Foreskin melanocyte (primary cell): ENCODE measurements at places on chromosomes 4 and X.

GRCh38 chr4:182640932-182641331, 276.3 kb downstream of the DCTD start:
- DNase-seq = no peak

DNA sequence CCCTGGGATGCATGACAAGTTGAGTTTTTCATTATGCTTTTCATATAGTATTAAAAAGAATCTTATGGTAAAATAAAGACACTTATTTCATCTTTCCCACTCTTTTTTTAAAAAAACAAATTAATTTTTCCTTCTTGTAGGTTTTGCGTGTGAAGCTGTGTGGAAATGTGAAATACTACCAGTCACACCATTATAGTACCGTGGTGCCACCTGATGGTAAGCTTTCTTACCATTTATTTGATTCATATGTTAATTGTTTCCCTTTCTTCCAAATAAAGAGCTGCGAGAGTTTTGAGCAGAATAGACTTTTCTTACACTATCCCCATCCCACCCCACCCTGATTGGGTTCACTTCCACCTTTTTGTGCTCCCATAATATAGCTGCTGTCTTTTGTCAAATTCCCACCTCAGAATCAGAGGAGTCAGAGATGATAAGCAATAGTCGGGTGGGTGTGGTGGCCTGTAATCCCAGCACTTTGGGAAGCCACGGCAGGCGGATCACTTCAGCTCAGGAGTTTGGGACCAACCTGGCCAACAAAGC, 44.3 kb downstream of the CASP6 start:
- DNase-seq = no peak

GRCh38 chr4:88804234-88804633, 106.6 kb upstream of the NAP1L5 start:
- DNase-seq = no peak

GRCh38 chrX:125786316-125786715, 379.8 kb downstream of the DCAF12L2 start:
- no peak for DNase-seq

GRCh38 chr4:2712261-2712842, 43.8 kb downstream of the TNIP2 start:
- no peak for DNase-seq

- no peak for DNase-seq
Observed at GRCh38 chr4:48436318-48436717, 46.8 kb upstream of the SLC10A4 start.

DNA sequence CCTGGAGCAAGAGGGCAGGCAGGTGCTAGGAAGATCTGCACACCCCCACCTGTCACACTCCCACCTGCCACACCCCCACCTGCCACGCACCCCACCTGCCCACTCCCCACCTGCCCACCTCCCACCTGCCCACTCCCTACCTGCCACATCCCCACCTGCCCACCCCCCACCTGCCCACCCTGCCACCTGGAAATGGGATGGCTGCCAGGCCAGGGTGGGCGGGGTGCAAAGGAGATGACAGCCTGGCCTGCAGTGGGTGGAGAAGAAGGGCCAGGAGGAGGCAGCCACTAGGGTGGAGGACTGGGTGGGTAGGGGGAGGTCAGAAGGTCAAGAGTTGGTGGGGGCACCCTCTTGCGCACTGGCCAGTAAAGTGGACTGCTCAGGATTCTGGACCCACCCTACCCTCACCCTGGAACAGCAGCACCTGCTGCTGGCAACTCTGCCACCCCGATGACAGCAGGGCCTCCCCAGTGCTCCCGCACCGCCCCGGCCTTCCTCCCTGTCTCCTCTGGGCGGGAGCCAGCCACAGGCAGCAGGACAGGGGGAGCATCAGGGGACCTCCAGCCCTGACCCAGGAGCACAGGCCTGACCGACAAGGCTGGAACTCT, 66.8 kb upstream of the NKX1-1 start:
- no peak for DNase-seq

GRCh38 chr4:99157478-99157935, 13.4 kb upstream of the ADH4 start:
- DNase-seq = no peak

DNA sequence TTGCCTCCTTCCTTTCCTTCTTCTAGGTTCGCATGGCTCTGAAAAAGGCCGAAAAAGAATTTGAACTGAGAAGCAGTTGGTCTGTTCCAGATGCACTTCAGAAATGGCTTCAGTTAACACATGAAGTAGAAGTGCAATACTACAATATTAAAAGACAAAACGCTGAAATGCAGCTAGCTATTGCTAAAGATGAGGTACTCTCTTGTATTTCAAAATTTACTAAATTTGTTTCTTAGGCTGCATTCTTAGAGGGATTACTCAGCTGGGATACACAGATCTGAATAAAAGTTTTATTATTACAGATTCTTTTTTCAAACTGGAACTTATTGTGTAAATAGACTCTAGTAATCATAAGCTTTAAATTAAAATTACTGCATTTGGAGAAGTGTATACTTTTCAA, 146.9 kb downstream of the STIM2 start:
- DNase-seq = no peak

- no peak for DNase-seq
Observed at GRCh38 chrX:115616943-115617563, 56.1 kb downstream of the PLS3 start.

DNA sequence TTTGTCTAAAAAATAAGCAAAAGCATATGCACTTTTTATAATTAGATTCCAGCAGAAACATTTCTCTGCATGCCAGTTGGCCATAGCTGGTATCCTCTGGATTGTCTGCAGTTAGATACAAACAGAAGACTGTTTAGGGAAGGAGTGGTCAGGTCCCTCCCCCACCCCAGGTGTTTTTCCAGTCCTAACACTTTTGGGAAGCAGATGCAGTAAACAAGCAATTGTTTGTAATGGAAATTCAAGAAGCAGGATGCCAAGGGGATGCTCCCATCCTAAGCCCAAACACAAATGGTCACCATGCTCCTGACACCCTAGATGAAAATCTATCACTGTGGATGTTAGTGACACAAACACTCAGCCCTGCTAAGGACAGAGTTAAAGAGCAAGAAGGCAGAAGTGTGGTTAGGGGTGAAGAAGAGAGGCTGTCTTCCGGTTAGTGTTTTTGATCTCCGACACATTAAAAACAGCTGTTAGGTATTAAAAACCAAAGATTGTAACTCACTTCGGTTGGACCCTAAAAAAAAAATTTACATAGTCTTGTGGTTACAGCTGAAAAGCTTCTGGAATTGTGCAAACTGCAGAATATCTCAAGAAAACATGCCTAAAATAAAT, 7.9 kb downstream of the LEF1 start:
- no peak for DNase-seq
